ENCODE measurements at places on chromosomes 11 and 22.
A peak's percentile ranks its signal among the peaks of the same experiment; 100 is the strongest.

DNA sequence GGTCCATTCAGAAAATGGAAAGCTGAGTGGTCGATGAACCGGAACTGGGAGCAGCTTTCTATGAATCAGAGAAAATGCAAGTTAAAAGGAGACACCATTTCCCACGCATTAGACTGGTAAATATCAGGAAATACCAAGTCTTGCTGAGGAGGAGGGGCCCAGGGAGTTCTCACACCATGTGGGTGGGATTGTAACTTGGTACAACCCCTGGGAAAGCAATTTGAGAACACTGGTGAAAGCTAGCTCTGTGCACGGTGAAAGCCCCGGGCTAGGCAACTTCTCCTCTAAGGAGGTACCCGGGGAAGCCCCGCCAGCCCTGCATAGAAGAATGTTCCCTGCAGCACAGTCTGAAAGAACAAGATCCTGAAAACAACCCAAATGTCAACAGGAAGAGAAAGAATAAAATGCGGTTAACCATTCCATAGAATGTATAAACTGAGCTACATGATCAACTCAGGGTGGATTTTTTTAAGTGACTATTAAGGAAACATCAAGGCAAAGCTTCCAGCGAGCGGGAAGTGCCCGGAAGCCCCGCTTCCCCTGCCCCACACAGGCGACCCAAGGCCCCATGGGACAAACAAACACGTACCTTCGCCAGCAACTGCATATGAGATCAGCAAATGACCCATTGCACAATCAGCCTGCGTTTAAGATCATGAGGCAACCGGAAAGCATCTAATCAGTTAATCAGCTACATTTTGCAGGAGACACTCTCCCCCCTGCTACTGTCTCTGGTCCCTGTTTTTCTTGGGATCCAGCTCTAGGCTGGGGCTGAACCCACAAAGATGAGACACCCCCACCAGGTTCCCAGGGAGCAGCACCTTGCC lies 11.3 kb downstream of the SHANK2 start:
- DNase-seq, result peak; percentile 62

DNA sequence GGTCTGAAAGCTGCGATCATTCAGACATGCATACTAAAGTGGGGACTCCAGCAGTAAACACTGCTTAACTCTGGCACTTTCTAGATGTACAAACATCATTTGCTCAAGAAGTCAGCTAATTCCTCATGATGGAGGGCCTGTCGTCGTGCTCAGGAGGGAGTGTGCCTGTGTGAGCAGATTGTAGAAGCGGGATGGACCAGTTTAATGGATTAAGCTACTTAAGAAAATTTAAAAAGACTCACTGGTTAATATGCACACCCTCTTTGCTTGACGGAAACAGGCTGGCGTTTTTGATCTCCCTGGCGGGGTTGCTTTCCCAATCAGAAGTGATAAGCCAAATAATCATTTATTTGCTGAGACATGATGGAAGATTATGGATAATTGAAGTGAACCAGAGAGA lies 79.0 kb downstream of the LDLRAD3 start:
- DNase-seq, result no peak

- DNase-seq, result no peak
Measured at GRCh38 chr22:20663941-20664593, 109.8 kb upstream of the SERPIND1 start.

DNA sequence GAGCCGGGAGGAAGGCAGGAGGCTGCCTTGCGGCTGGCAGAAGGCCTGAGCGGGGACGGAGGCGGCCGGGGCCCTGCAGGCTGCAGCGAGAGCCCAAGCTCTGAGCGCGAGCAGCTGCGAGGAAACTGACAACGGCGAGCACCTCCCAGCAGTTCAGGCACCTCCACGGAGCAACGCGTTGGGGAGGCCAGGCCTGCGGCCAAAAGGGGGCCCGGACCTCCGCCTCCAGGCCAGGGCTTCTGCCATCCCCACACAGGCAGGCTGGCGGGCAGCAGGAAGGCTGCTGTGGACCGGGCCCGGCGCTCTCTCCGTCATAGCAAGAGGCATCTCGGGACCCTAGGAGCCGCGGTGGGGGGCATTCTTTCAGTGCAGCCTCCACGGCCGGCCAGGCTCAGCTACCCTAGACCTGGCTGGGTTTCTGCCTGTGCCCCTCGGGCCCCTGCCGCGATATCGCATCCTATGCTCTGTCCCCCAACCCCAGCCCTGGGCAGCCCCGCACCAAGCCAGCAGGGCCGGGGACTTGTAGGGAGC lies 22.9 kb upstream of the SLC22A12 start:
- DNase-seq, result no peak

DNA sequence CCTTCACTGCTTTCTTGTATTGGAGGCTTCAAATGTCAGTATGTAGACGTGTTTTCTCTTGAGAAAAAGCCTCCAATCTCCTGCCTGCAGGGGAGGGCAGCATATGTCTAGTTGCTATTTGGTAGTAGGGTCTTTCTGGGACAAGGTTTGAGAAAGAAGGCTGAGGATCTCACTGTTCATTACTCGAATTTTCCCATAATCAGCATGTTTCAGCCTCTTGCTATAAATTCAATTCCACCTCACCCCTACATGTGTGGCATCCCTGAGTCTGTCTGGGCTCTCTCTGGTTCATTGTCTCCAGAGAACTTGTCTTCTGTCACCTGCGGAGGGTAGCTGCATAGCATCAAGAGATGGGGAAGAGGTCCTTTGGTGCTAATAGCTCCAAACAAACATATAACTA lies 19.5 kb upstream of the CCDC83 start:
- DNase-seq, result no peak

DNA sequence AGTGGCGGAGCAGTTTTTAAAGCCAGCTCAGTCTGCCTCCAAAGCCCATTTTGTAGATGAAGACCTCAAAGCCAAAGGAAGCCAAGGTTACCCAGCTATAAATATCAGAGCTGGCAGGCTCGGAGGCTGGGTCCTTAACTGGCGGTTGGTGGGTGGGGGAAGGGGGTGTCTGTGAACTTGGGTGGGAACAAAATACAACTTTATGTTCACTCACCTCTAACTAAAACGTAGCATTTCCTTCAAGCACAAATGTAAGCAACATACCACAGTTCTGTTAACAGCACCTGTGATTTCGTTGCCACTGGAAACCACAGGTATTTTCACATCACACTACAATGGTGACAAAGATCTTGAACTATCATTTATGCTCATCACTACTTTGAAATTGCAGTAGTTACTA lies 99.7 kb upstream of the SYT13 start:
- no peak for DNase-seq

DNA sequence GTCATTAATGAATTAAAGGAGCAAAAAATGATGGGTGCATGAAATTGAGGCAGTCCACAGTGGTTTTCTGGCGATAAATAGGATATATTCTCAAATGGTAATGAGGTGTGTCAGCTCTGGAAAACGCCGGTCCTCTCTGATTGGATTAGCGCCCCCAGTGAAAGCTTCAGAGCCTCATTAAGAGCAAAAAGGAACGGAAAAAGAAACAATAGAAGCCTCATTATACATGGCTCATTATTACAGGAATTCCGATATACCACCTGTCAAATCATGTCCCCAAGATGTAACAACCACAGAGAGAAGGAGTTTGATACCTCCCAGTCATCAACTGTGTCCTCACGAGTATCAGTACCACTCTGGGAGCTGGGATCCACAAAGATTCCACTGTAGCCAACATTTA lies 175.7 kb upstream of the PITPNB start:
- DNase-seq, result no peak

- DNase-seq, result no peak
Measured at GRCh38 chr11:12185914-12186313, 75.5 kb downstream of the MICAL2 start.

DNA sequence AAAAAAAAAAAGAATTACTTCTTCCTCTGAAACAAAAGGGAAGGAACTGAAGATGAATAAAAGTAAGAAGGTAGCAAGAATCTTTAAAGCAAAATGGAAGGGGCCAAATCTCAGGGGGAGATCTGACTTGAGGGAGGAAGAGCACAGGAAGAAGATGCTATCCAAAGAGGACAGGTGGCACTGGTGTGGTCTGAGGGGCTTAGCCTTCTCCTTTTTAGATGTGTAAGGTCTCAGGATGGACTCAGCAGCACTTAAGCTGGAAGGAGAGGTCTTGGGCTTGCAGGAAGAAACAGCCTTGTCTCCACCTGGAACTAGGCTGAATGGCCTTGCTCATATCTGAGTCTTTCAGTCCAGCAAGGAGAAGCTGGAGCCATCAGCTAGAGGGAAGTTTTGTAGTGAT lies 5.0 kb upstream of the RNF169 start:
- DNase-seq, result no peak
